ENCODE measurements at places on chromosomes 6 and 20.

DNA sequence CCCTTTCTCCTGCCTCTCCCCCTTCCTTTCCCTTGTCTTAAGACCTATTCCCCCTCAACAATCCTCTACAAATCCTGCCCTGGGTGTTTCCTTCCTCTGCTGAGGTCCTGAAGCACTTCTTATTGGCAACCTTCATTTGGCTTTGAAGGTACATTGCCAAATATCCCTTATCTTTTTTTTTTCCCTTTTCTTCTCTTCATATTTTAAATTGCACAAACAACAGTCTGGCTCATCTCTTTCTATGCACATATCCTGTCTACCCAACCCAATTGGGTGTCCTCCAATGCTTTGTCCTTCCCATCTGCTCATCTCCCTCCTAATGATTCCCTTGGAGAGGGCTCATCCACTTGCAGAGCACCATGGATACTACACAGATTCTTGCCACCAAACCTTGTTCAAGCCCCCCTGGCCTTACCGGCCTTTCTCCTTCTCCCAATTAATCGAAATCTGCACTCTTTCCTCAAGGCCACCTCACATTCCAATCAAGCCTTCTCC, 537.9 kb upstream of the JARID2 start:
- DNase-seq, result no peak

DNA sequence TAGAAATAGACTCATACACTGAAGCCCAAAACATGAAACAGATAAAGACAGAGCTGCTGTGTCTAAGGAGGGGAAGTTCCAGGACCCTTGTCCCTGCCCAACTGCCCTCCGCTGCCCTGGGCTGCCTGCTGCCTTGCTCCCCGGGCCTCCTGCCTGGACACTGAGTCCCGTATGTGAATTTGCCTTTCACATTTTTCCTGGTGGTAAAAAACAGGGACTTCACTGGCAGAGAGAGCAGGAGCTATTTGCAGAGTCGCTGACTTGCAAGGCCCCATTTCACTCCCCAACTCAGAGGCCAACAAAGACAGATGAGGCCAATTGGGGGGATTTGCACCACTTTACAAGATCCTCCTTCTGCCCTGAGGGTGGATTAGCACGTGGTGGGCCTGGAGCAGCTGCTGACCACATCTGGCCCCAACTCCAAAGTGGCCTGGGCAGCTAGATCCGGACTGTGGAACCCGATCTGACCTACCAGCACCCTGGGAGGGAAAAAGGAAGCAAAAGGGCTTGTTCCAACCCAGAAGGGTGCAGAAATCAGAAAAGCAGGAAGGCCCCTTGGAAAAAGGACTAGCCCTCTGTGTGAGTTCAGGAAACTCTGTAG, 61.4 kb downstream of the NOL4L start:
- no peak for DNase-seq

GRCh38 chr20:53128004-53128403, 155.8 kb downstream of the TSHZ2 start:
- no peak for DNase-seq

GRCh38 chr20:41049451-41049850, 20.8 kb downstream of the TOP1 start:
- no peak for DNase-seq

GRCh38 chr6:31190488-31190887, 20.0 kb upstream of the POU5F1 start:
- DNase-seq, result no peak

GRCh38 chr6:31246051-31246521, 25.8 kb downstream of the HLA-C start:
- no peak for DNase-seq

DNA sequence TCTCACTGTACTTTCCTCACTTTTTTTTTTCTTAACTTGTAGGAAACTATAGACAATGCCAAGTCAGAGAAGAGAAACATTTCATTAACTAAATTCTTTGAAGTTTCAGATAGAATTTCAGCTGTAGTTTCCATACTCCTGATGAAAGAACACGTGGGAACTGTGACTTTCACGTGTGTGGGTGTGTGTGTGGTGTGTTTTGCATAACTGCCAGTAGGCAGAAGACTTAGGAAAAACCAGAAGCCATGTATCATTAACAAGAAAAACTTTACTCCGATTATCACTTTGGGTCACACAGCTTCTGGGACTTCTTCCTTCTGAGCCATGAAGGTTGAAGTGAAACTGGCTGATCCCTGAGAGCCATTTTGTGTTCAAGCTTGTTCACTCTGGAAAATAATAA, 483.3 kb downstream of the TFAP2B start:
- DNase-seq, result no peak

GRCh38 chr20:36210436-36211021, 25.7 kb upstream of the AAR2 start:
- no peak for DNase-seq

- no peak for DNase-seq
These were observed 156.8 kb upstream of the PTPN1 start for GRCh38 chr20:50353289-50353961.

GRCh38 chr6:161745594-161746141, 471.8 kb upstream of the AGPAT4 start:
- no peak for DNase-seq

GRCh38 chr20:20393207-20394120, 25.6 kb downstream of the INSM1 start:
- no peak for DNase-seq

GRCh38 chr20:48139262-48140041, 354.2 kb upstream of the SULF2 start:
- DNase-seq, result no peak

DNA sequence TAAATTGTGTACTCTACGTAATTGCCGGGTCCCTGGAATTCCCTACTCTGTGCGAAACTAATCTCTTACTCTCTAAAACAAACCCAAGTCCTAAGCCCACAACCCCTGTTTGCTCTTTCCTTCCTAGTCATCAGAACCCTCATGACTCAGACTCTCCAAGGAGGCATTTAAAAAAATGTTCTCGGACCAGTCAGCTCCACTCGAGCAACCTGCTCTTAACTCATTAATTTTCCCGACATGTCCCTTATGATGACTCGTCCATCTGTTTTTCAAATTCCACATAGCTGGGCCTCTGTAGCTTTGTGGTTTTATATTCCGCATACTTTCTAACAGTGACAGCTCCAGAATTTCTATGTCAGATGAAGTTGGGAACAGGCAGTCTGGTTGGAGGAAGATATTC, 2.6 kb upstream of the MUC22 start:
- no peak for DNase-seq

GRCh38 chr20:3595541-3595940, 67.7 kb downstream of the GFRA4 start:
- no peak for DNase-seq

GRCh38 chr20:45416917-45417316, 976 bp downstream of the PIGT start:
- DNase-seq, result no peak

DNA sequence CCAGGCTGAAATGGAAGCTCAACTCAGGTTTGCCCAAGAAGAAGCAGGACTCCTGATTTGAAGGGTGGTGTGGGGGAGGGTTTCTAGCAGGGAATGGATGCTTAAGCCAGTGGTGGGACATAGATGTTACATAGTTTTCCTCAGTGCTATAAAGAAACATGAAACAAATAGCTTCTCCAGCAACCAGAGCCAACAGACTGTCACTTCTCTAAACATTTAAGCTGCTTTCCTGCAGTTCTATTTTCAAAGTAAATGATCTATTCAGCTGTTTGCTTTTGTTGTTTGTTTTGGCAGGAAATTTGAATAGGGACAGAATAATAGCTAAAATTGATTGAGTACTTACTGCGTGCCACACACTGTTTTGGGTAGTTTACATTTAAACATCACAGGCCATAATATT, 169.0 kb downstream of the UST start:
- no peak for DNase-seq

GRCh38 chr6:89144354-89144906, 1.4 kb upstream of the PM20D2 start:
- no peak for DNase-seq

- peak; percentile 85 for DNase-seq
These were observed 33.6 kb downstream of the APCDD1L start for GRCh38 chr20:58481481-58482021.

- no peak for DNase-seq
These were observed 31.5 kb upstream of the PAQR8 start for GRCh38 chr6:52330470-52330869.

GRCh38 chr6:18561037-18561750, 174.0 kb downstream of the RNF144B start:
- no peak for DNase-seq

- no peak for DNase-seq
These were observed 12.6 kb upstream of the PIGU start for GRCh38 chr20:34689486-34689885.

GRCh38 chr6:167796192-167796981, 30.3 kb upstream of the AFDN start:
- DNase-seq, result no peak

DNA sequence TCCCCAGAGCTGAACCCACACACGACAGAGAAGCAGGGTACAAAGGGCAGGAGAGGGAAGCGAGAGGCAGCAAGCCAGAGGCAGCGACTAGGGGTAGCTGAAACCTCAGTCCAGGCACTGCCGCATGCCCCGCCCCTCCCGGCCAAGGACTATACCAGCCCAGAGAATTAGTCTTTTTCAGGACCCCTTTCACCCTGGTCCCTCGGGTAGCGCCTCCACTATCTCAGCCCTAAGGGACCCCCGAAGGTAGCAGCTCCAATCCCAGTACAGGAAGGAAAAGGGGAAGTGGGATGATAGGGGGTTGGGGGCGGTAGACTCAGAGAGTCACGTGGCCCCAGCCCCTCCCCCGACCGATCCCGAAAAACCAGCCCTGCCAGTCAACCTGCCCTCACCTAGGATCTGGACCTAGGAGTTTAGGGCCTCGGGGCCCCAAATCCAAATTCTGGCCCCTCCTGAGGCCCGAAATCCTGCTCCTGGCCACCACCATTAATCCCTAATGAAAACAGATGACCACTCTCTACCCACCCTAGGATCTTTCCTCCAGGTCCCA, 1.3 kb downstream of the RGL2 start:
- no peak for DNase-seq

DNA sequence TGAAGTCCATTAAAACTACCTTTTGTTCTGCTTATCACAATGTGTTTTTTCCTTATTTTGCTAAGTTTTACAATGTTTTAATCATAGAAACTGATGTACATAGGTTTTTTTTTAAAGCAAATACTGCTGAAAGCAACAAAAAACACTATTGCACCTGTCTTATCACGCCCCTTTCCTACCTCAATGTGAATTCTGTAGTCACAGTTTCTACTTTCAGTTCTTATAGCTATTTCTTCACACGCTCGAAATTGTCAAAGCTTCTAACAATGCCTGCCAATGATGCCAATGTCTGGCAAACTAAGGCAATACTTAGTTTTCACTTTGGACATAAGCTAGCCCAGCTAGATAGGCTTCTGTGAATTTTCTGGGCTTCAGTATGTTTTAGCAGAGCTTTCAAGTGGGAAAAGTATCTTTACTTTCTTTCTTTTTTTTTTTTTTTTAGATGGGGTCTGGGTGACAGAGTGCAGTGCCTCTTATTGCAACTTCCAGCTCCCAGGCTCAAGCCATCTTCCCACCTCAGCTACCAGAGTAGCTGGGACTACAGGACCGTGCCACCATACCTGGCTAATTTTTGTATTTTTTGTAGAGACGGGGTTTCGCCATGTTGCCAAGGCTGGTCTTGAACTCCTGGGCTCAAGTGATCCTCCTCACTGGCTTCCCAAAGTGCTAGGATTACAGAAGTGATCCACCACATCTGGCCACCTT, 85.5 kb upstream of the HTR1B start:
- DNase-seq, result no peak

GRCh38 chr6:113668641-113669408, 188.3 kb upstream of the MARCKS start:
- DNase-seq, result no peak

- no peak for DNase-seq
These were observed 49.2 kb downstream of the TBC1D32 start for GRCh38 chr6:121285041-121285440.

GRCh38 chr6:113763876-113764275, 93.3 kb upstream of the MARCKS start:
- DNase-seq, result no peak

DNA sequence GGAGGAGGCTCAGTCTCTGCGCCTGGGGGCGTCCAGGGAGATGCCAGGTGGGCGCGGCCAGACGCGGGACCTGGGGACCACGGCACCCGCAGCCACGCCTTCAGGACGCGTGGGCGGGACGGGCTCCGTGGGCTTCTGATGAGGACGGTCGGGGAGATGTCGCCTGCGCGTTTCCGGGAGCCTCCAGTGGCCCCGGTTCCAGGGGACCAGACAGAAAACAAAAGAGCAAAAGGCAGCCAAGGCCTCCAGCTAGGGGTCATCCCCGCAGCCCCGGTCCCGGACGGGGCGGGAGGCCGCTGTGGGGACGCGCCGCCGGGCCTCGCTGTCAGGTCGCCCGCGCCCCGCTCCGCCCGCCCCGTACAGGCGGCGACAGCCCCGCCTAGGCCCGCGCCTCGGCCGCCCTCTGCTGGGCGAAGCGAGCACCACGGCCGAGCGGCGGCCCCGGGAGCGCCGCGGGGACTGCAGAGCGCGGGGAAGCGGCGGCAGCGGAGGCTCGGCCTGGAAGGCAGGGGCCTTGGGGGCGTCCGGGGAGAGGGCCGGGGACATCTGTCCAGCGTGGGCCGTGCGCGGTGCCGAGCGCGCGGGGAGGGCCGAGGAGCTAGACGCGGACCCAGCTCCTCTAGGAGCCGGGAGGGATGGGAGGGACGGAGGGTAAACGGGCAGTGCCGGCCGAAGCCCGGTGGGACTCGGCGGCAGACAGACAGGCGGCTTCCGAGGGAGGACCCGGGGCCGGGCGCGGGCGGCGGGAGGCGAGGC, 48.7 kb downstream of the TMEM242 start:
- DNase-seq, result peak; percentile 84

GRCh38 chr6:81451787-81452186, 300.7 kb downstream of the TENT5A start:
- no peak for DNase-seq

DNA sequence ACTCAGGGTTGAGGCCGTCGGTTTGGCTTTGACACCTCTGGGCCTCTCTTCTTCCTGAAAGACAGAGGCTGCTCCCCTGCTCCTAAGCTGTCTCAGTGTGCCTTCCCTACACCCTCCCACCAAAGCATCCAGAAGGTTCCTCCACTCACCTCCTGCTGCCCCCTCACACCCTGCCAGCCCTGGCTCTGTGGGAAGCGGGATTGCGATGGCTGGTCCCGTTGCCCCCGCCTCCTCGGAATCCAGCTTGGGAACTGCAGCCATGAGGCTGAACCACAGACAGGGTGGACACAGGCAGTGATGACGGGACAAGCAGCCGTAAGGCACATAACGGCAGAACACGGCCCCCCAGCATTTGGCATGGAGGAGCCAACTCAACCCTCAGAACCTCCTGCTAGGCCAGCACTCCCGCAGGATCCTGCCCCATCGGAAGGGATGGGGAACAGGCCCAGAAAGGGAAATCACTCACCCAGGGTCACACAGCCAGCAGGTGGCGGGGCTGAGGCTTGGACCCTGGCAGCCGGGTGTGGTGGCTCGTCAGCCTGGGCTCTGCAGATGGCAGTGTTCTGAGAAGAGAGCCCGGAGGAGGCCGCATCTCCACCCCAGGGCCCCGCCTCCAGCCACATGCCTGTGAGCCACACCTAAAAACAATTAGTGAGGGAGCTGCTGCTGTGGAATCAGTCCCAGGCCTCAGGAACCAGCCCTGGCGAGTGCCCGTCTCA, 139.6 kb downstream of the PHACTR3 start:
- no peak for DNase-seq

GRCh38 chr20:54385746-54386145, 89.6 kb upstream of the DOK5 start:
- no peak for DNase-seq

GRCh38 chr20:48789185-48789668, 38.6 kb downstream of the PREX1 start:
- DNase-seq, result no peak

GRCh38 chr6:82890240-82890639, 175.4 kb downstream of the UBE3D start:
- no peak for DNase-seq

GRCh38 chr6:106112433-106112832, 26.3 kb downstream of the PRDM1 start:
- DNase-seq, result no peak

All from stimulated activated CD8-positive, alpha-beta memory T cell treated with anti-CD3 and anti-CD28 coated beads, Interleukin-4, amount 100 ng/mL, for 48 hours (primary cell).